Stimulated activated CD4-positive, alpha-beta T cell treated with anti-CD3 and anti-CD28 coated beads, Interleukin-1b, Interleukin-23, amount 100 ng/mL, for 48 hours (primary cell): ENCODE measurements at places on chromosomes 4 and X.

DNA sequence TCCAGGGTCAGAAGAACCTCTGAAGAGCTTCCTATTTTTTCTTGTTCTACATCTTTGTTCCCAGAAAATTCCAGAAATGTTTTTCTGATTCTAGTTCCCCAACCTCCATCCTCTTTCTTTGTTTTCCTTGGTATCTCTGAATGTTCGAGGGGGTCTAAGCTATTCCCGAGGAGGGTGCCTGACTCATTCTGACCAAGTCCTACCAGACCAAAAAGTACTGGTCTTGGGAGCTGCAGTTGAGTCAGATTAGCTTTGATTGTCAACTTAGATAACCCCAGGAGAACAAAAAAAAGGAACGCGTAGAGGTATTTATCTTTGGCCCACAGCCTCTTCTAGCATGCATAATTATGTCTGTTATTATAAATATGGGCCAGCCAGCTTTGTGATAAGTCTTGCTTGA, 12.1 kb upstream of the TENM3 start:
- DNase-seq, result no peak

GRCh38 chrX:46837558-46838485, 979 bp downstream of the RP2 start:
- no peak for DNase-seq

GRCh38 chr4:84908876-84909275, 57.6 kb downstream of the WDFY3 start:
- no peak for DNase-seq

- DNase-seq, result no peak
These were observed 43.7 kb upstream of the UGT2A3 start for GRCh38 chr4:68995292-68995691.

DNA sequence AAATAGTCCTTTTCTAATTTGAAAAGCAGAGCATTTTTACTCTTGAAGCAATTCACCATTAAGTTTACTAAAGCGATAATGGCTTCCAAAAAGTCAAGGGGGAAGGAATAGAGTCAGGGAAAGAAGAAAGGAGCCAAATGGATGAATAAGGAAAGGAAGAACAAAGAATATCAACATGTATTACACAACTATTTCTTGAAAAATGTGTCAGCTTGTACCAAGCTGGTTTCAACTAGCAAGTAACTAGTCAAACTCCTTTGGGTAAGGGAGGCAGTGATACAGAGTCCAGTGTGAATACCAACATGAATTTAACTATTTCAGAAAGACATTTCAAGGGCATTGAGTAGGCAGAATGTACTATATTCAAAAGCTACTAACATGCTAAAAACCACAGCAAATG, 112.1 kb downstream of the ARHGAP6 start:
- DNase-seq, result no peak

DNA sequence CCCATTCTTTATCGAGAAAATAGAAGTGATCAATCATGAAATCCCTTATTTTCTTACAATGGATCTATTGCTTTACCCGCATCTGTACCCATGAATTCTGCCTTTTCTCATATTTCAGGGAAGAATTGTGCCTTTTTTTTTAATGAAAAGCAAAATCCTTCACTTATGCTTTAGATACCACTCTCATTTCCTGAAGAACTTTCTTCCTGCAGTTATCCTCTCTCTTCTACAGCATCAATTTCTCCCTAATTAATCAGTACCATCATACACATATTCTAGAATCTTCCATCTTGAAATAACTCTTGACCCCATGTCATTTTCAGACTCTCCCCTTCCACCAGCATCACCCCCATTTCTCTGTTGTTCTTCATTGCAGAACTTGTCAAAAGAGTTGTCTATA, 26.6 kb downstream of the ARL9 start:
- DNase-seq, result no peak

DNA sequence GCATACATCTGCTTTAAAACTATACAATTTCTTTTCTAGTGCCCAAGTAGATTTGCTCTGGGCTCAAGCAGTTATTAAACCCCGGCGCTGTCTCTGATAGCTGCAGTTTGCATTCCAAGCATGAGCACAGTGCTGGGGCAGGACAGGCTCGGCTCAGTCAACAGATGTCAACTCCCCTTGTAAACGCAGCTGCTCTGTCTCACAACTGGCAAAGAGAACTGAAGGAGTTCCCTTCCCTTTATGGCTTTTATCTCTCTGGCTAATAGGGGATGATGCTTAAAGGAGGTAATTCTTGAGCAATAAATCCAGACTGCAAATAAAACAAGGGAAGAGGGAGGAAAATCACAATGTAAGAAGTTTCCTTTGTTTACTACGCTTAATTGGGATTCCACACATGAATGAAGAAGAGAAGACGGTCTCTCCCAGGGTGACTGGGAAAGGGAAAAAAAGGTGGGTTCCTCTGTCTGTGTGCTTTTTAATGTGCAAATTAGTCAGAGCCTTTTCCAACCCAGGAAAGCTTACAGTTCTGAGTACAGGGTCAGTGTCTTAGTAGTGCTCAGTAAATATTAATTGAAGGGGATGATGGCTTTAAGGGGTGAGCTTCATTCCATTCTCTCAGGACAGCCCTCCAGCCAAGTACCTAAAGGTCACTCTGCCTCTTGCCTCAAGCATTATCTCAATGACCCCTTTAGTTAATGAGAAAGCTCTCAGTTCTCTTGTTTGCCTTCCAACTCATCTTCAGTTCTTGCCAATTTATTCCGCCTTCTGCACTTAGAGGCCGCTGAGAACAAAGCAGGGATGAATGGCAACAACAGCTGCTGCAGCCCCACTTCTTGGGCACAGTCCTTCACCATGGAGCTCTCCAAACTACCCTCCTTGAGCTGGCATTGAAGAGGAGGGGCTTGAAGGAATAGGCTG, 155.7 kb upstream of the JADE1 start:
- DNase-seq, result no peak

DNA sequence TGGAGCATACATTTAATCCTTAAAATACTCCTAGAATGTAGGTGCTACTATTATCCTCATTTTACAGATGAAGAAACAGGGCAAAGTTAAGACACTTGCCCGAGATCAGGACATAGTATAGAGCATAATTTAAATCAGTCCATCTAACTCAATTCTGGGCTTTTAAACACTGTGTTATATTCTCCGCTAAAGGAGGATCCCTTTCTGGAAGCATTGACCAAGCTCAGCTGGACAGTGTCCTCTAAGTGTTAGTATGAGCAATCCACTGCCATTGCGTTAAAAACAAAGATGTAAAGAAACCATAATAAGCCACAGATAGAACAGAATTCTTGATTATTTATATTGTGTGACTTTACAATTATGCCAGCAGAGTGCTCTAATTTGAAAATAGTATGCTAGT, 207.0 kb downstream of the ARHGAP24 start:
- no peak for DNase-seq

DNA sequence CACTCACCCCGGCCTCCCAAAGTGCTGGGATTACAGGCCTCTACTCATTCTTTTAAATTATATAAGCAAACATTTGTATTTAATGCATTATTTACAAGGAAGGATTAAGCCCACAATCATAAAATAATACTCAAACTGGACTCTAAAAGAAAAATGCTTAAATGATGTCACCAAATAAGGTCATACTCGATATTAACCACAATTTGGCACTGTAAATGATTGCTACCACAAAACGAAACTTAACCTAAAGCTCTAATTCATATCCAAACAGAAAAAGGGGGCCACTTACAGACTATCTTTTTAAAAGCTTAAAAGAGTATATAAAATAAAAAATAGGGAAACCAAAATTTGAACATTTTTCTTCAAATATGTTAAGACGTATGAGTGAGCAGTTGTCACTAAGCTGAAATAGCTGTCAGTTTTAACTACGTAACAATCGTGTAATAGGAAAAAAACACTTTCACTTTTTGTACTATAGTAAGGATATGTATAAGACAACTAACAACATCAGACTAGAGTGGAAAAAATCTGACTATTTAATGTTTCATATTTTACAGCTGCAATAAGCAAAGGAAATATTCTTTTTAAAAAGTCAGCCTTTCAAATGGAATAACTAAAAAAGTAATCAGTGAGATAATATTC, 108.2 kb upstream of the GPR34 start:
- no peak for DNase-seq

- no peak for DNase-seq
These were observed 22.2 kb downstream of the SCOC start for GRCh38 chr4:140395668-140396067.

GRCh38 chr4:77586951-77587383, 18.7 kb upstream of the CXCL13 start:
- peak; percentile 84 for DNase-seq

DNA sequence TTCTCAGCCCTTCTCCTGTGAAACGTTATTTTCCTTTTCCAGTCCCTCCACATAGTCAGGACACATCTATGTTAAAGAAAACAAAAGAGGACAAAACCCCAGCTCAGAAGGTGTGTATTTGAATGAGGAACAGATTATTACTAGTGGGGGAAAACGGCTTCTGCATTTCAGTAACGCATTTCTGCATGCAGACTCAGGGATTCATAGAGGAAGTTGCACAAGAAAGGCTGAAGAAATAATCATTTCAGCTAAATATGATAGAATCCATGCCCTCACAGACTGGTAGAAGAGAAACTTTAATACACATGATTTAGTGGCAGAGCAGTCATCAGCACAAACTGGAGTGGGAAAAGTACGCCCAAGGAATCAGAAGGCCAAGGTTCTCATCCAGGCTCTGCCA, 270.8 kb upstream of the FGF13 start:
- DNase-seq, result no peak

GRCh38 chr4:20109391-20109790, 142.3 kb upstream of the SLIT2 start:
- no peak for DNase-seq

GRCh38 chr4:95540227-95540626, 8.5 kb downstream of the UNC5C start:
- DNase-seq, result no peak

- DNase-seq, result peak; percentile 46
These were observed 3.1 kb upstream of the NR3C2 start for GRCh38 chr4:148445071-148445859.

DNA sequence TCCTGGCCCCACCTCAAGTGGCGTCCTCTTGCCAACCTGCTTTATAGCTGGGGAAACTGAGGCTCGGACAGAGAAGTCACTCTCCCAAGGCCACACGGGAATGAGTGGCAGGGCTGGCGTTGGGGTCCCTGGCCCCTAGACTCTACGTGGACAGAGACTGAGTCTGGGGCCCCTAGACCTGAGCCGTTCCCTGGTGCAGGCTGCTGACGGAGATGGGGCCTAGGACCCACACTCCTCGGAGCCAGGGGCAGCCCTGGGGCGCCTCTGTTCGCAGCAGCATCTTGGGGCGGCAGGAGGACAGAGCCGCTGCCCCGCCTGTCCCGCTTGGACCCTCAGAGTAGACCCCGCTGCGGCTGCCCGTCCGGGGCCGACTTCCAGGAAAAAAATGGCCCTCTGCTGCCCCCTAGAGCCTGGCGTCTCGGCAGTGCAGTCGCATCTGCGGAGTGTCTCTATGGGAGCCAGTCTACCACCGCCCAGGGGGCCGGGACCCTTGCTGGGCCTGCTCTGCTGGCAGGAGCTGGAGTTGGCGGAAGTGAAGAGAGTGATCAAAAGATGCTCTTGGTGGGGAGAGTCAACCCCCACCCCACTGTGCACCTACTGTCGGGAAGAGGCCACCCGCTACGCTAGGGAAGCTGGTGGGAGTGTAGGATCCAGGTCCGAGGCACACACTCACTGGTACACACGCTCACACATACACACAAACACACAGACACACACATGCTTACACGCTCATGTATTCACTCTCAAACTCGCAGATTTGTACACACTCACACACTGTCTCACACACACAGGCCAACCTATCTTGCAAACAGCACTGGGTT, 220.1 kb downstream of the AFAP1 start:
- peak; percentile 58 for DNase-seq

- no peak for DNase-seq
These were observed 509.3 kb downstream of the CENPC start for GRCh38 chr4:67035986-67036385.

DNA sequence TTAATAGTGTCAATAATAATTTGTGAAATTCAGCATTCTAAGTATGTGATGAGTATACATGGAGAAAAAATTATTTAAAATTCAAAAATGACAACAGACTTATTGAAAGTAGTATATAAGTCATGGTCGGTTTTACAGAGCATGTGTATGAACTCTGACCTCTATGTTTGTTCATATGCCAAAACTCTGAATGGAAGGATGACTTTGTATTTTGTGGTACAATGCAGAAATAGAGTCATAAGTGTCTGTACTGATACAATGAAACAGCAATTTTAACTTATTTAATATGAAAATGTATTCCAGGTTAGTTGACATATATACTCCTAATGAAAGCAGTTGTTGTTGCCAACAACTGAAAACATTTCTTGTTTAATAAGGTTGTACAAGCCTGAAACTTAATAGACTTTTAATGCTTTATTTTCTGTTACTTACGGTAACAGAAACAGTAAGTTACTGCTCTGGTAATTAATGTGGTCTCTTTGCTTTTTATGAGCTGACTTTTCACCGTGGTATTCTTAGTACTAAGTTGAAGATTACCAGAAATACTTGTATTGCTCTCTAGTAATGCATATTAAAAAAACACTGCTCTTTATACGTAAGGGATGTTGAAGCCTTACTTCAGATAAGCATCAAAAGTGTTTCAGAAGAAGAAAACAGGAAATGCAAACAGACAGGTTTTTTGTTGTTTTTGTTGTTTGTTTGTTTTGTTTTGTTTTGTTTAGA, 1.9 kb downstream of the UBE2K start:
- no peak for DNase-seq

DNA sequence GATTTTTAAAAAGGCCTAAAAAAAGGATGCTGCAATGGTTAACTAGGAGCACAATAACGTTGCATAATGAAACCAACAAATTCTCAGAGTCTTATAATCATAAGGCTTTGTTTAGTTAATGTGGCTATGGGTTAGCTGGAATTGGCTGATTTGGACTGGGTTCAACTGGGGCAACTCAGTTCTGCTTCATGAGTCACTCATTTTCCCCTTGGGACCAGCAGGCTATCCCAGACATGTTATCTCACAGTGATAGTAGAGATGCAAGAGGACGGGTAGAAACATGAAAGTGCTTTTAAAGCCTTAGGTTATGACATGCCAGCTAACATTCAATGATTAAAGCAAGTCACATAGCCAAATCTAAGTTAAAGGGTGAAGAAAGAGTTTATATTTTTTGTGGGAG, 189.2 kb upstream of the GK2 start:
- no peak for DNase-seq

DNA sequence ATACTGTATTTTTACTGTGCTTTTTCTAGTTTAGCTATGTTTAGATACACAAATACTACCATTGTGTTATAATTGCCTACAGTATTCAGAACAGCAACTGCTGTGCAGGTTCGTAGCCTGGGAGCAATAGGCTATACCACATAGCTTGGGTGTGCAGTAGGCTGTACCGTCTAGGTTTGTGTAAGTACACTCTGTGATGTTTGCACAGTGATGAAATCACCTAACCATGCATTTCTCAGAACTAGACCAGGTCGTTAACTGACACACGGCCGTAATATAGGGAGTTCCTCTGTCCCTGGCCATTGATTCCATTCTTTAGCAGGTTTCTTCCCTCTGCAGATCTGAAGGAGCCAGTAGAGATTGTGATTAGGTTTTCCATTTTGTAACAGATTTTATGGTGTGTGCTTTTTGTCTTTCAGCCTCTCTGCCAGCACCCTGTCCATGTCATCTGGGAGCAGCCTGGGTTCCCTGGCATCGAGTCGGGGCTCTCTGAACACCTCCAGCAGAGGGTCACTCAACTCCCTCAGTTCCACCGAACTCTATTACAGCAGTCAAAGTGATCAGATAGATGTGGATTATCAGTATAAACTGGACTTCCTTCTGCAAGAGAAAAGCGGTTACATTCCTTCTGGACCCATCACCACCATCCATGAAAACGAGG, 59.5 kb downstream of the CLDN22 start:
- DNase-seq, result no peak

- no peak for DNase-seq
These were observed 29.6 kb downstream of the MCUB start for GRCh38 chr4:109589605-109590004.
